Activated naive CD4-positive, alpha-beta T cell treated with anti-CD3 and anti-CD28 coated beads, Interleukin-2, amount 10 ng/mL, durations not matched to agents 7 days and 5 days (primary cell): ENCODE measurements at places on chromosomes 11 and 22.

- no peak for DNase-seq
Observed at GRCh38 chr11:24295360-24295759, 201.5 kb upstream of the LUZP2 start.

GRCh38 chr11:104340590-104340989 lies 176.6 kb upstream of the PDGFD start:
- no peak for DNase-seq

- DNase-seq = no peak
Observed at GRCh38 chr22:22461111-22461510, 47.4 kb downstream of the ZNF280B start.

DNA sequence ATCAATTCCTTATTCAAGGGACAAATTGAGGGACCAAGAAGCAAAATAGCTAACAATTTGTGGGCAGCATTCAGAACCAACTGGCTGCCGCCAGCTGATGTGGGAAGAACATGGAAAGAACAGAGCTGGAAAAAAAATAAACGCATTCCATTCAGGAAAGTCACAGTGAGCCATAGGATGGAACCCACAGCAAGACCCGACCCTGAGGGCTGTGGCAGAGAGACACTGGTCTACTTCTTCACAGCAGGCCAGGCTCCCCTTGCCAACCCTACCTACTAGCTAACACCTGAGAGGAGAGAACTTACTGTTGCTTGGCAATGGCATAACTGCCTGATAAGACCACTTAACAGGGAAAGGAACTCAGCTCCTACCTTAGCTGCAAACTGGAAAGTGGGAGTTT lies 123.5 kb upstream of the APOA1 start:
- no peak for DNase-seq

DNA sequence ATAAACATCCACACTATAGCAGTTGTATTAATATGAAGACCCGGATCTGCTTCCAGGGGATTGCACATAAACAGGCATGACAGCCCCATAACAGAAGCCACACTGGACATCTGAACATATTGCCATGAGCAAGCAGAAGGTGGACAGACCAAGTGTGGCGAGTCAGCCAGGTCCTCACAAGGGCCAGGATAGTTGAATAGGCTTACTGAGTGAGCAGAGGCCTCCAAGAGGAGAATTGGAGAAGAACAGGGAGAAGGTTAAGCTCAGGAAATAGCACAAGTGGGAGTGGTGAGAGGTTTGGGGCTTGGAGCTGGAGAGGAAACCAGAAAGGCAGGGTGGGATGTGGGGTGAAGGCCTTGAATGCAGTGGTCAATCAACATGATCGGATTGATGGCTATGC lies 10.8 kb downstream of the SLC35C1 start:
- DNase-seq = no peak

DNA sequence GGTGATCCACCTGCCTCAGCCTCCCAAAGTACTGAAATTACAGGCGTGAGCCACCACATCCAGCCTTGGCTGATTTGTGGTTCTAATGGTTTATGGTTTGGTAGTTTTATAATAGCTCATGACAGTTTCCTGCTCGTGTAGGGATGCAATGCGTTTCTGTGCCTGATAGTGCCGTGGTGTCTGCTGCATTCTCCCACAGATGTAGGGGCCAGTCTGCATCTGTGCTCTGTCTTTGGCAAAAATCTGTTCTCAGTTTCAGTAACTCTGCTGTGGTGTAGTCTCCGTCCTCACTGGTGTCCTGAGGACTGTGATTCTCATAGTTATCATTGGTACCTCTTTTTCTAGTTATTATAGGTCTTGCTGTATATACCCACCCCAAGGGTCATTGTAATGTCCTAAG lies 16.3 kb downstream of the ST14 start:
- DNase-seq = no peak

- peak; percentile 72 for DNase-seq
Observed at GRCh38 chr22:29306175-29306834, at the start of gene GAS2L1. Gene GAS2L1, plus strand, starts transcription at chr22:29306650. Its CDS starts 1,456 bp downstream, at chr22:29308106.

DNA sequence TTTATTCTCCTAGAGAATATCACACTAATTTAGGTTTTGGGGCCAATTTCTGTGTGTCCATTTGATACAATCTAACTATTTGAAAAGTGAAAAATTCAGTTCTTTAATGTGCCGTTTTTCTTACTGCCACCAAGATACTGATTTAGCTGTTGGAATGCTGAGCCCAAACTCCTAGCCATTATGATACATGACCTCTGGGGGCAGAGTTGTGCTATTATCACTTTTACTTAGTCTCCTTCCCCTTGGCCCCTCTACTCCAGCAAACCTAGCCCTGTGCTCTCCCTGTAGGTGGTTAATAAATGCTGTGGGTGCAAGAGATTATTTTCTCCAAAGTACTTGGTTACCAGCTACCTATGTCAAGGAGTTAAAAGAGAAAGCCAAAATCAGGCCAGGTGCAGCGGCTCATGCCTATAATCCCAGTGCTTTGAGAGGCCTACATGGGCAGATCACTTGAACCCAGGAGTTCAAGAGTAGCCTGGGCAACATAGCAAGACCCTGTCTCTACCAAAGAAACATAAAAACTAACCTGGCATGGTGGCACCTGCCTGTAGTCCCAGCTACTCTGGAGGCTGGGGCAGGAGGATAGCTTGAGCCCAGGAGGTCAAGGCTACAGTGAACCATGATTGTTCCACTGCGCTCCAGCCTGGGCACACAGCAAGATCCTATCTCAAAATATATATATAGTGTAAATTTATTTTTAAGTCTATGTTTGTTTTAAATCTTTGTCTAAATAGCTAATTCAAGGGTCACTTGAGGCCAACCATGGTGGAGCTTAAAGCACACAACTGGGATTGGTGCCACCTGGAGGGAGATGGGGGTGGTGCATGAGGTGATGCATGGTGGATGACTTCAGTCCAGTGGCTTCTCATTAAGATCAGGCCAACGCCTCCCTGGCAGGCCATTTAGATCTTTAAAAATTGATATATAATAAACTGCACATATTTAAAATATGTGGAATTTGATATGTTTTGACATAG lies 193.2 kb upstream of the PLET1 start:
- peak; percentile 56 for DNase-seq

GRCh38 chr11:14971865-14972580 lies at the start of gene CALCA:
Gene CALCA, minus strand, starts transcription at chr11:14972351. Its CDS starts 1,159 bp downstream, at chr11:14971192.
- no peak for DNase-seq

- DNase-seq = no peak
Observed at GRCh38 chr11:114466742-114467141, 27.5 kb downstream of the REXO2 start.

GRCh38 chr11:77191823-77192495 lies 63.9 kb downstream of the MYO7A start:
- peak; percentile 72 for DNase-seq

DNA sequence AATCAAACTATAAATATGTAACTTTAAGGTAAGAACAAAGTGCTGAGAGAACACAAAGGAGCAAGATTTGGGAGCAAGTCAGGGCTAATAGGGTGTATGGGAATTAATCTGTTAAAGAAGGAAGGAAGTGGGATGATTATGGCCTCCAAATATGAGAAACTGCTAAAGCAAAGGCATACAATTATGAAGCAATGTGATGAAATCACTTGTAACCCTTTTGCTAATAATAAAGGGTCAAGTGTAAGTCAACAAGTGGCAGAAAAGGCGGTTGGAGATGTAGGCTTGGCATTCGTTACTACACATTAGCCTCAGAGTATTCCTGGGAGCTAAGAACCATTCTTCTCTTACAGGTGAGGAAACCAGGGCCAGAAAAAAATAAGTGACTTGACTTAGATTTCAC lies 1002.3 kb upstream of the TENM4 start:
- DNase-seq = no peak

DNA sequence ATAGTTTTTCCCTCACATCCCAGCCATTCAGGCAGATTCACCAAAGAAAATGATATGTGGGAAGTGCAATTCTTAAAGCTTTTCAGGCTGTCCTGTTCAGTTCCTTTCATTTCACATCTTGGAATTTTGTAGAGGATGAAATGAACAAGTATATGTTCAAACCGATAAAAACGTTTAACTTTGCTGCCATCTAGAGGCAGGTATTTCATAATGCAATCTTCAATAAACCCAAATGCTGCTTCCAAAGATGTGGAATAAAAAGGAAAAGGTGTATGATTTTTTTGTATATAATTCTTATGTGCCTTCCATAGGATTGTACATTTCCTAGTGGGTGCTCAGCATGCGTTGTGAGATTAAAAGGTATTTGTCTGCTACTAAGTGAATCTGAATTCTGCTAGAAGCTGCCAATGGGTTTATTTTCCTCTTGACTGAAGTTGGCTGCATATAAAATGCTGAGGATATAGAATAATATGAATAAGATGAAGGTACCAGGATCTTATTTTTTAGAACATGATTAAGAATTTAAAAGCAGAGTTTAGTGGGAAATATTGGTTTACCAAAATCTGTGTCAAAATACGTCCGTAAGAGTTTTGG lies 199.3 kb downstream of the PGR start:
- no peak for DNase-seq

DNA sequence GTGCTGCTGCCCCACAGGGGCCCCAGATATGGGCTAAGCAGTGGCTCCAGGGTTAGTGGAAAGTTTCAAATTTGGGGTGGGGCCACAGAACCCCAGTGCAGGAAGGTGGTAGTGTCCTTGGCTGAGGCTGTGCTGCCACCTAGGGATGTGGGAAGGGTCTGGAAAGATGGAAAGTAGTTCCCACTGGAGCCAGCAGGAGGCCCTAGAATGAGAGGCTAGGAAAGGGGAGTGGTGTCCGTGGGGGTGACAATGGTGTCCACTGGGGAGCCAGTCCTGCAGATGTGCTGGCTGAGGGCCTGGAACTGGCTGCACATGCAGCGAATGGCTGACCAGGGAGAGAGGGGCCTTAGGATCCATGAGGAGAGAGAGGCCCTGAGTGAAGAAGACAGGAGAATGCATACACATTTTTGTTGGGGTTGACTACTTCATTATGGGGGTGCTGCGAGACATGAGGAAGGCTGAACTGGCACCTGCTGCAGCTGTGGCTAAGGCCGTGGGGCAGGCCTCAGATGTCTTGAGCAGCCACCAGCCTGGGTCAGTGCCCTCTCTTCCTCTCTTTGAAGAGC lies 21.1 kb downstream of the RFPL3 start:
- peak; percentile 30 for DNase-seq

DNA sequence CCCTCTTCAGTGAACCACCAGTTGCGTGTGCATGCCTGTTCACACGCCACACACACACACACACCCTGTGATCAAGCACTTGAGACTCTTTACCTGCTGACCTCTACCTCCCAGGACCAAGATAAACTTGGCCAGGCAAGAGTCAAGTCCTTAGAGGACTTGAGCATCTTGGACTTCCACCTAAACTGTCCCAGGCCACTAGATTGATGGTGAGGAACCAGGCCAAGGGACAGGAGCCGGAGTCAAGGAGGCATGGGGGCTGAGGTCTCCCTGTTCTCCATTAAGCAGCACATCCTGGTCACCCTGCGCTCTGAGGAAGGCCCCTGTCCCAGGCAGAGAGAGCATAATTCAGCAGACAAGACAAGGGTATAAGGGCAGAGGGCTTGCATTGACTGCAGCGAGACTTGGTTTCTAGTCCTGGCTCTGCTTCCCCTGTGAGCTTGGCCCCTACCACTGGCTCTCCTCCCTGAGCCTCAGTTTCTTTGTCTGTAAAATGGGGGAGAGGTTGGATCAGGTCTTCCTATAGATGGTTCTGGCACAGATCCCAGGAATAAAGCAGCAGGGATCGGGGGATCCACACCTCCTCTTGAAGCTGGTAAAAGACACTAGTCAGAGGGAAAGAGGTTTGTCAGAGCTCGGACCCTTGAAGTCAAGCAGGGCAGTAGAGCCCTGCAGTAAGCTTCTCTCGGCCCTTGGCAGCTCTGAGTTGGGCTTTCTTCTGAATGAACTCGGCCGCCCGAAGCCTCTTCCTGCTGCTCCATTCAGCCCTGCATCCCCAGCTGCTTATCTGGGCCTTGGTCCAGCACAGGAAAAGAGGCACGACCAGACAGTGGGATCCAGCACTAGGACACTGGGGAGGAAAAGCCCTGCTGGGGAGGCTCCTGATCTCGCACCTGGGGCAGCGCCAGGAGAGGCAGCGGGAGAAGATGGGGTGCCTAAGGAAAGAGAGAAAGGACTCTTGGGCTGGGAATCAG lies 2.0 kb downstream of the CREB3L1 start:
- DNase-seq = no peak

GRCh38 chr11:113147249-113147648 lies 167.1 kb upstream of the TTC12 start:
- no peak for DNase-seq

GRCh38 chr11:75330291-75330690 lies 21.2 kb downstream of the ARRB1 start:
- DNase-seq = no peak

DNA sequence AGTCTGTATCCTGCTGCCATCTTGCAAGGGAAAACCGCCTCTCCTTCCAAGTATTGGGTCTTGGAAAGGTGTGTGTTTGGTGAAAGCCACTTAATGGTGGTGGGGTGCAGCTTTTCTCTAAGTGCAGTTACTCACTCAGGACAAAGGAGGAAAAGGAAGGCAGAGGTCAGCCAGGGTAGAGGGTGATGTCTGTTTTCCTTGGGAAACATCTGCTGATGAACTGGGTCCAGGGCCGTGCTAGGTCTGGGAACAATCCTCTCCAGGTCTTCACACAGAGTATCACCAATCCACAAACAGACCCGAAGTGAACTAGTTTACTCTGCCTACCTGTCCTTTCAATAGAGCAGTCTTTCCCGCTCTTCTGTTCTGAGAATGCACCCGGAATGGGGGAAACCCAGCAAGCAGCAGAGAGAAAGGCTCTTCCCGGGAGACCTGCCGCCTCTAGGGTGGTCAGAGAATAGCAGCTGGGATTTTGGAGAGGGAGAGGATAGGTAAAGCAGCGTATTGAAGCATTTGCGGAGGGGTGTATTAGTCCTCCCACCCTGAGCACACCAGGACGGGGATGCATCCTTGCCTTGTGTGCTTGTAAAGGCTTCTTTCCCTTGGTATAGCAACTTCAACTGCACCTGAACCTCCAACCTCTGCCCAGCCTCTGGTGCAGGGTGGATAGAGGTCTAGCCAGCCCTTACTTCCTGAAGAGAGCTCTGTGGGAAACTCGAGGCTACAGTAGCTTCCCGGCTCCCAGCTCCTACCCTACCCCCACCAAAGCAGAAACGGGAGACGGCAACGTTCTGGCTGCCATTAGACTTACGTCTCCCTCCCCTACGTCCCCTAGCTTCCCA lies 20.7 kb downstream of the LHFPL7 start:
- DNase-seq = no peak
